GM04503 (cell line): ENCODE measurements at places on chromosomes 3 and 15.

DNA sequence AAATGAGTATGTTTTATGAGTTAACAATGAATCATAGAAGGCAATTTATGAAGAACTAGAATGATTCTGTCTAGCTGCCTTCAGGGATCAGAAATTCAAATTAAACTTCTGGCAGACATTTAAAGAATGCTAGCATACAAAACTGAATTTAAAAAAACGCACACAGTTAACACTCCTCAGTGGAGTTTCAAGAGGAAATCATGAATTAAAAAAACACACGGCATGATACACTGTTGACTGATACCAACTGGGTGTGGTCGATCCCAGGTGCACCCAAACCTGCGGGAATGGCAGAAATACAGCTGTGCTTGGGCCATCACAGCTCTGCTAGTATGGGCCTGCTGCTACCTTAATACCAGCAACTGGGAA is 526.0 kb downstream of the FOXP1 start:
- no peak for DNase-seq

- no peak for DNase-seq
These were observed 40.1 kb downstream of the GAP43 start for GRCh38 chr3:115663414-115663813.

DNA sequence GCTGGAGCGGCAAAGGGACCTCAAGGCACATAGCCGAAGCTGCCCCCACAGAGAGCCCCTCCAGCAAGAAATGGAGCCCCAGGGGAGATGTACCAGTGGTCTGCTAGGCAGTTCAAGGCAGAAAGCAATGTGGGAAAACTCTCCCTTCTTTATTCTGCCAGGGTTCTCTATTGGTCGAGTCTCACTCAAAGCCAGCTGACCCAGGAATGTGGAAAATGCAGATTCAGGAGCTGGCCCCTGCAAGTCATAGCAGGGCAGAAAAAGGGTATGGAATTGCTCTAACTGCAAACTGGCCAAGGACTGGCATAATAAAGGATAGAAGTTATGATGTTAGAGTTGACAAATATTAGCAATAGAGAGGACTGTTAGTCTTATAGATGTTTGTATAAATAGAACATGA is 4.0 kb upstream of the TOPAZ1 start:
- no peak for DNase-seq

- DNase-seq = no peak
These were observed 6.0 kb downstream of the MECOM start for GRCh38 chr3:169657351-169658124.

DNA sequence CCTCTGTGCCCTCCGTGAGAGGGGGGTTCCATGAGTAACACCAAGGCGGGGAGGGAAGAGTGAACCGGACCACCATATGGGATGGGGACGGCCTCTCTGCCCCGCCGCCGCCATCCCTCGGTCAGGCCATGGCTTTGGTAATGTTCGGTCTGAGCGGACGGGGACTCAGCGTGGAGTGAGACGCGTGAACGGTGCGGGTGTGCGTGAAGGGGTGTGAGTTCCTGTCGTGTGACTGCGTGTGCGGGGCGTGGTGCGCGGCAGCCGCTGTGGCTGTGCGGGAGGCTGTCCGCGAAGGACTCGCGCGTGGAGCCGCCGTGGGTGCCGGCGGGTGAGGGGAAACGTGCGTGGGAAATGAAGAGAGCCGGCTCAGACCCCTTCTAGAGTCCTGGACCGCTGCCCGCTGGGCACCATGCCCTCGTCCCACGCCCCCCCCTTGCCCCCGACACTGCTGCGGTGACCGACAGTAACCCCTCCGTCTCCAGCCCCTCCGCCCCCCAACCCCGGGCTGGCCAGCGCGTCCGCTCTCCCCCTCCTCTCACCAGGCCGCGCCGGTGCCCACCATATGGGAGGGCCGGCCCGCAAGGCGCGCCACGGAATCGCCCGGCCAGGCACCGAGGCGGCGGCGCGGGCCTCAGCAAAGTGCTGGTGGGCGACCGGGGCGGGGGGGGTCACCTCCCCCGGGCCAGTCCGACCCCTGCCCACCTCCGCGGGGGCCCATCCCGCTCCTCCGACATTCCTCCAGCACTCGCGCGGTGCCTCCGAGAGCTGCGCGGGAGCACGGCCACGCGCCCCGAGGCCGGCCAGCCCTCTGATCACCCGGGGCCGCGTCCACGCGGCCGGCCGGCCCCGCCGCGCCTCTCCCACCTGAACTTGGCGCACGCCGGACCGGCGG is 589 bp downstream of the KLF15 start:
- DNase-seq = no peak

DNA sequence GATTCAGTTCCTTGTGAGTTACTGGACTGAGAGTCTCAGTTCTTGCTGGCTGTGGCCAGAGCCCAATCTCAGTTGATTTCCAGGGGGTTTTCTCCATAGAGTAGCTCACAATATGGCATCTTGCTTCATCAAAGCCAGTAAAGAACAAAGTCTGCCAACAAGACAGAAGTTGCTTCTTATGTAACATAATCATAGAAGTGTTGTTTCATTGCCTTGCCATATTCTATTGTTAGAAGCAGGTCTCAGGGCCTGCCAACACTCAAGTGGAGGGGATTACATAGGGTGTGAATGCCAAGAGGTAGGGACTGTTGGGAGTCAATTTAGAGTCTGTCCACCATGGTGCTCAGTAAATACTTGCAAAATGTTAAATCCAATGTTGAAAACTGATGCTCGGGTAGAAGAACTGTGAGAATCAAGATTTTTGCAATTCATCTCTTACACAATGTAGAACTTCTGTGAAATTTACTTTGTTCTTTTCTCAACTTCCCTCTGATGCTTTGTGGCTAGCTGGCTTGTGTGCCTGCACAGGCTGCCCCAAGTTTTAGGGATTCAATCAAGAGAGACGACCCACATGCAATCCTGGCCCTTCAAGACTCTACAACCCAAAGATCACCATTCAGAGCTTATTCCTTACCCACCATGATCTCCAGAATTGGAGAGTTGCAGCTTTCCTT is 13.3 kb upstream of the PXYLP1 start:
- no peak for DNase-seq

GRCh38 chr3:194281766-194282165 is 69.4 kb downstream of the CPN2 start:
- DNase-seq = no peak

GRCh38 chr3:71464613-71465012 is 118.9 kb downstream of the FOXP1 start:
- no peak for DNase-seq
